ENCODE measurements at places on chromosomes 7 and 10. TPM values are rescaled to one million over a fixed set of nuclear protein-coding genes. Genes with fewer than 3 reads are reported as not detected.

Gene SBDS
- 91.0 TPM for total RNA-seq

Gene NPM3
- total RNA-seq, result 103 TPM

Gene EPO
- total RNA-seq, result not detected

Gene LFNG
- total RNA-seq, result 0.43 TPM

Gene GATA3
- not detected for total RNA-seq

Gene HOXA3
- total RNA-seq, result 1.8 TPM

Gene NME8
- not detected for total RNA-seq

Gene HABP2
- total RNA-seq, result not detected

Gene CLEC5A
- total RNA-seq, result not detected

Gene FAM237B
- not detected for total RNA-seq

Gene OTUD1
- 4.3 TPM for total RNA-seq

Gene ZNF425
- total RNA-seq, result 5.8 TPM

Gene SORBS1
- 1.5 TPM for total RNA-seq

Gene NRF1
- total RNA-seq, result 10.4 TPM

Gene PON2
- 42.0 TPM for total RNA-seq

Gene RPEL1
- under 0.01 TPM for total RNA-seq

Gene C10orf62
- 0.14 TPM for total RNA-seq

Gene CALCR
- total RNA-seq, result not detected

Gene ST8SIA6
- not detected for total RNA-seq

Gene FGL2
- total RNA-seq, result 58.2 TPM

Gene SLC13A4
- not detected for total RNA-seq

Gene NUTM2B
- 0.37 TPM for total RNA-seq

Gene PLXNA4
- total RNA-seq, result 0.28 TPM

Gene PLPP4
- total RNA-seq, result 0.46 TPM

Gene CDK14
- total RNA-seq, result 33.9 TPM

Data from smooth muscle cell of bladder (primary cell).